ENCODE measurements at places on chromosomes 11 and 22.

- DNase-seq, result no peak
Observed at GRCh38 chr11:46471943-46472661, 80.5 kb upstream of the CHRM4 start.

- no peak for DNase-seq
Observed at GRCh38 chr11:96279018-96279895, 63.7 kb downstream of the MAML2 start.

GRCh38 chr11:68678031-68678441 is 6.3 kb upstream of the GAL start:
- peak; percentile 53 for DNase-seq

DNA sequence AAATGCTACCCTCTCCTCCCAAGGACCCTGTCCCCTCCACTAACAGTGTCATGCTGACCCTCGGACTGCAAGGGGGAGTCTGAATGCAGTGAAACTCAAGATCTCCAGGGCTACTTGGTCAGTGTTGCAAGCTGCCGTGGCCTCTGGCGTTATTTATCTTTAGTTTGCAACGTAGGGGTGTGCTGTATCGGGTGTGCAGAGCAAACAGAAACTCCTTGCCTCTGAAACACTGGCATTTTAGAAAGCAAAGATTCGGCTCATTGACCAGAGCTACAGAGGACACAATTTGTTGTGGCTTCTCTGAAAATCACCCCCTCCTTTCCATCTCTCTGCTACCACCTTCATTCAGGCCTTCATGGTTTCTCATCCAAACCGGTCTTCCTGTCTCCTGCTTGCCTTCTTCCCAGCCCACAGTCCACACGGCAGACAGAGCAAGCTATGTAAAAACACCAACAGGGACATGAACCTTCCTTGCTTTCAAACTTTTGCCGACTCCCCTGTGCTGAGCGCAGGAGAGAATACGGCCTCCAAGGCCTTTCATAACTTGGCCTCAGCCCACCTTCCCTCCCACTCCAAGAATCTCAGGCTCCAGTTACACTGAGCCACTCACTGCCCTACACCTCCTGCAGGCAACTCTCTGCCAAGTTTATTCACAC is 14.9 kb downstream of the FZD4 start:
- DNase-seq, result no peak

DNA sequence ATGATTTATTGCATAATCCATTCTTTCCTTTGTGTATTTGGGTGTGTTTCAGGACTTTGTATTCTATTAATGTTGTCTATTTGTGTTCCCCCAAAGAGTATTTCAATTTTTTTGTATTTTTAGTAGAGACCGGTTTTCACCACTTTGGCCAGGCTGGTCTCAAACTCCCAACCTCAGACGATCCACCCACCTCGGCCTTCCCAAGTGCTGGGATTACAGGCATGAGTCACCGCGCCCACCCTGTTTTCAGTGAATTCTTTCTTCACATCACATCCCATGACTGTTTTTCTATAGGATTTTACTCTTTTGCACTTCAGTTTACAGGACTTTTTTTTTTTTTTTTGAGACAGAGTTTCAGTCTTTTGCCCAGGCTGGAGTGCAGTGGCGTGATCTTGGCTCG is 46.3 kb downstream of the RBX1 start:
- no peak for DNase-seq

- DNase-seq, result peak; percentile 75
Observed at GRCh38 chr11:64742087-64742888, 1.7 kb downstream of the RASGRP2 start.

DNA sequence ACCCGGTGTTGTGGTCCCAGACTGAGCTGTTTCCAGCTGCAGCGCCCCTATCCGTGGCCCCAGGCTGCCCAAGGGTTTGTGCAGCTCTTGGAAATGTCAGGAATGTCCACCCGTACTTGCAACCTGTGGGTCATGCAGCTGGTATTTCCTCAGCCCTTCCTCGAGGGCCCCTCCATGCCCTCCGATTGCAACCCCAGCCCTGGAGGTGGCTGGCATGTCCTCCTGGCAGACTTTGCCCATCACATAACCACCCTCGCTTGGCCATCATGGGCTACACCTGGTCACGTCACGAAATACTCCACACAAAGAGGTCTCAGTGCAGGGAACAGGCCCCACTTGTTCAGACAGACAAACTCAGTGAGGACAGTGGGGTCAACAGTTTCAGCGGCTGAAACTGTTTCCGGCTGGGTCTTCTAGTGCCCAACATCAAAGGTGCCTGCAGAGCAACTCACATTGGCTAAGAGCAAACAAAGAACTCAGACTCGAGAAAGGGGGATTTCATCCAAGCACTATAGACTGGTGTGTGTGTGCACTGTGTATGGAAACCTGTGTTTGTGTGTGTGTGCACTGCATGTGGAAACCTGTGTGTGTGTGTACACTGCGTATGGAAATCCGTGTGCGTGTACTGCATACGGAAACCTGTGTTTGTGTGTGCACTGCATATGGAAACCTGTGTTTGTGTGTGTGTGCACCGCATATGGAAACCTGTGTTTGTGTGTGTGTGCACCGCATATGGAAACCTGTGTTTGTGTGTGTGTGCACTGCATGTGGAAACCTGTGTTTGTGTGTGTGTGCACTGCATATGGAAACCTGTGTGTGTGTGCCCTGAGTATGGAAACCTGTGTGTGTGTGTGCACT is 72.8 kb upstream of the CCND1 start:
- DNase-seq, result no peak

DNA sequence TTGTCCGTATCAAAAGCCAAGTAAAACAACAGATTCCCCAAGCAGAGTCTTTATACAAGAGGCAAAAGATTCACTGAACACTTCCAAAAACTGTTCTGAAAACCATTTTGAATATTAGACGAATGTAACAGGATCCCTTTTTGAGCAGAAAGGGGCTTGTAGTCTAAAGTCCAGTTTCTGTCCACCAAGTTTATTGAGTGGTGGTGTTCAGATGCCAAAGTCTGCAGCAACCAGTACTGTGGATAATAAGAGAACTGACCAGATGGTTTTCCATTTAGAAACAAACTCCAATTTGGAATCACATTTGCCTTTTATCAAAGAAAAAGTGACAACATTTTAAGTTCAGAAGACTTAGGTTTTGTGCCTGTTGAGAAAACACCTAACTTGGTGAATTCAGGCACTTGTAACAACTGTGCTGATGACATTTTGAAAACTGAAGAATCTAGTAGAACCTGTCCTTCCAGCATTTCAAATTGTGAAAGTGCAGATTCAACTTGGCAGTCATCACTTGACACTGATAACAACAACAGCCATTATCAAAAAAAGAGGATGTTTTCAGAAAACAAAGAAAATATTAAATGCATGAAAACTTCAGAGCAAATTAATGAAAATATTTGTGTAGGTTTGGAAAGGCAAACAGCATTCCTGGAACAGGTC is 217.1 kb downstream of the CSNK2A3 start:
- DNase-seq, result no peak

- no peak for DNase-seq
Observed at GRCh38 chr11:94934846-94935245, 38.5 kb downstream of the CWC15 start.

DNA sequence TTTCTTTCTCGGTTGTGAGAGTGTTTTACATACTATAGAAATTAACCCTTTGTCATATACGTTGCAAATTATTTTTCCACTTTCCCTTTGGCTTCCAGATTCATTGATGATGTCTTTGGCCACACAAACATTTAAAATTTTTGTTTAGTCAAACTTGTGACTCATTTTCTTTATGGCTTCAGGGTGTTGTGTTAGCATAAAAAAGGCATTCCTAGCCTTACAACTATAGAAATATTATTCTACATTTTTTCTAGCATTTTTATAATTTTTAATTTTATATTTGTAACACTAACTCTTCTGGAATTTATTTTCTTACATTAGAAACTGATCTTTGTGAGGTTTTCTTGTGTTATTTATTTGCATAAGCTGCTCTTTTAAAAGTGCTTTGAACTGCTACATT is 12.1 kb downstream of the GRIA4 start:
- DNase-seq, result no peak

GRCh38 chr11:57157624-57158023 is 24.1 kb upstream of the LRRC55 start:
- no peak for DNase-seq

DNA sequence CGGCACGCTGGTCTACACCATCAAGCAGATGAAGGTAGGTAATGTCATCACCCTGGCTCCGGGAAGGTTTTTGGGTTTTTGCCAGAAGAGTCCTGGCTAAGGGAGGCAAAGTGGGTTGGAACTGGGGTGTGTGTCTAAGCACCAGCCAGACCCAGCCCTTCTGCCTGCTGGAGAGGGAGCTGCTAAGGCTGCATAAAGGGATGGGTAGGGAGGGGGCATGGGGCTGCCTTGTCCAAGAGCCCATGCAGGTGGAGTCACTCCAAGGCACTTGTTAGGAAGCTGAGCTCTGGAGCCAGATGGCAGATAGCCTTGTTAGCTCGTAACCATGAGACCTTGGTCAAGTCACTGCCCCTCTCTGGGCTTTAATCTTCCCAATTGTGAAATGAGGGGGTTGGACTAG is 48.0 kb downstream of the TIMP3 start:
- DNase-seq, result no peak

- no peak for DNase-seq
Observed at GRCh38 chr11:60119710-60120109, 31.2 kb downstream of the MS4A2 start.

DNA sequence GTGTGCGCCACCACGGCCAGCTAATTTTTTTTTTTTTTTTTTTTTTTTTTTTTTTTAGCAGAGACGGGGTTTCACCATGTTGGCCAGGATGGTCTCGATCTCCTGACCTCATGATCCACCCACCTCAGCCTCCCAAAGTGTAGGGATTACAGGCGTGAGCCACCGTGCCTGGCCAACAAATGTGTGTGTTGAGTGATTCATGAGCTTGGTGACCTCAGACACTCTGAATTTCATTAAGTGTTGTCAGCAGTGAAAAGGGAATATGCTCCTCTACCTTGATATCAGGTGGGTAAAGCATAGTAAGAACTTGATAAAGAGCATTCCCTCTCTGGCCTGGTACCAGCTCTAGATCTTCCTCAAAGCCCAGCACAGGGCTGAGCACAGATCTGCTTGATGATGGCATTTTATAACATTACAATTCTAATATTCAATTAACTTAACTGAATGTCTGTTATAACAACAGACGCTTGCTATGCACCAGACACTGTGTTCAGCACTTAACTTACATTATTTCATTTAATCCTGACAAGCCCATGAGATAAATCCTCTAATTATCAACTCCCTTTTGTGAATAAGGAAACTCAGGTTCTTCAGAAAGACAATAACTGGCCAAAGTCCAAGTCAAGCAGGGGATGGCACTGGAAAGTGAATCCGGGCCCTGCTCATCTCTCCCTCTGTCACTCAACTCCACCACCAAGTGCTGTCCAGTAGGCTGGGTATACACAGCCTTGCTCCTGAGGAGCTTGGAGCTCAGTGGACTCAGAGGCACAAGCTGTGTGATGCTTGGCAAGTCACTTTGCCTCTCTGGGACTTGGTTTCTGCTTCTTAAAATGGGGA is 13.0 kb downstream of the TBC1D10A start:
- no peak for DNase-seq

DNA sequence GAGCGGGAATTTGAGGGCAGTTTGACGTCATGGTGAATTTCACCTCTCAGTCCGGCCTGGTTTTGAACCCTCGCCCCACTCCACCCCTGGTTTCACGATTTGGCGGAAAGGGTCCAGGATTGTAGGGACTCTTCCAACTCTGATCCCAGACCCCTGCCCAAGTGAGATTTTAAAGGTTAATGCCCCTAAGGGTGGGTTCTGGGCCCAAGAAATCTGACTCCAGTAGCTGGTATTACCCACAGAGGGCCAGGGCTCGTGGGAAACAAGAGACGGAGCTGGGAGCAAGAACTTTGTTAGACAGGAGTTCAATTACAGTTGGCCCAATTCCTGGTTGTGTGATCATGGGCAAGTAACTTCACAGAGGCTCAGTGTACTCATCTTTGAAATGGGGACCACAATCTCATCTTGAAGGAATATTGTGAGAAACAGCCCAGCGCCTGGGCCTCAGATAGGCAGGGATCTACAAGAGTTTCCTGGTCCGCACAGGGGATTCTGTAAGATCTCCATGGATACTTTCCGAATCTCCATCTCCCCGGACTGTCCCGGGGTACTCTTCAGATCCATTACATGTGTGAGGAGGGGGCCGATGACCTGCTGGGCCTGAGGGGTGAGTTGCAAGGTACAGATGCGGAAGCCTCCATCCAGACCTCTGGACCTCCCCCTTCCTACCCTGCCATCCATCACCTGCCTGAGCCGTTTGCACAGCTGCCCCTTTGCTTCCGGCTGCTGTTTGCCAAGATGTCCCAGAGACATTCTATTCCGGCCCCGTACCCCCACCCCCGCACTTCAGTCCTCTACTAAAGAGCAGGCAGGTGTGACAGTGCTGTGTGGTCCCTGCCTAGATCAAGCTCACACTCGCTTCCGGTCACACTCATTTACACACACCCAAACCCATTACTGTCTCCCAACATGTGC is 687 bp upstream of the CALCA start:
- DNase-seq, result no peak

GRCh38 chr11:74731301-74732094 is at the start of gene CHRDL2:
CHRDL2 (minus strand) TSS chr11:74731426; CDS start chr11:74730888, 538 bp downstream.
- no peak for DNase-seq

DNA sequence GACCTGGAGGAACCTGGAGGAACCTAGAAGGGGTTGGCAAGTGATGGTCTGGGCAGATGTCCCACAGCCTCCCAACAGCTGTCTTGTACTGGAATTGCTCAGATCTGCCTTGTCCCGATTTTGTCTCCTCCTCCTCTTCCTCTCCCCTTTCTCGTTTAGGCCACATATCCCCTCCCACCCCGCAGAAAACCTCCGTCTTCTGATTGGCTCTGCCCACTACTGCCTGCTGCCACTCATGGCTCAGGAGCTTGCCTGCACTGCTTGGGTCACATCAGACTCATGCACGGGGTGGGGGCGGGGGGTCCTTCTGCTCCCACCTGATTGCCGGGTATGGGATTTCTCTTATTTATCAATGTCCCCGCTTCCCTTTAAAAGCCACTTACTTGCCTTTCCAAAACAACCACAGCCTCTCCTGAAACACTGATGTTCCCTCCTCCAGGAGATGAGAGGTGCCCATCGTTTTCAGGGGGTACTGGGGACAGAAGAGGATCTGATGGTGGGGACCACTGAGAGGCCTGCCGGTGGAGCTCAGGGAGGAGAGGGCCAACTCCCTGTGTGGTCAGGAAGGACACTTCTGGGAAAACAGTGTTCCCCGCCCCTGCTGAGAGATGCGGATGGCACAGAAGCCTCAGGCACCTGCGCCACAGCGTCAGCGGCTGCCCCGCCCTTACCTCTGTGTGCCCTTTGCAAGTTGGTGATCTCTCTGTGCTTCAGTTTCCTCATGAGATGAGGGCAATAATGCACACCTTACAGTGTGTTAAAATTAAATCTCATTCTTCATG is 14.7 kb downstream of the TOM1 start:
- DNase-seq, result peak; percentile 59

All from activated effector memory CD4-positive, alpha-beta T cell treated with anti-CD3 and anti-CD28 coated beads, Interleukin-2, amount 50 U/mL, for 16 hours (primary cell).